ENCODE measurements at places on chromosomes 5 and 9.

DNA sequence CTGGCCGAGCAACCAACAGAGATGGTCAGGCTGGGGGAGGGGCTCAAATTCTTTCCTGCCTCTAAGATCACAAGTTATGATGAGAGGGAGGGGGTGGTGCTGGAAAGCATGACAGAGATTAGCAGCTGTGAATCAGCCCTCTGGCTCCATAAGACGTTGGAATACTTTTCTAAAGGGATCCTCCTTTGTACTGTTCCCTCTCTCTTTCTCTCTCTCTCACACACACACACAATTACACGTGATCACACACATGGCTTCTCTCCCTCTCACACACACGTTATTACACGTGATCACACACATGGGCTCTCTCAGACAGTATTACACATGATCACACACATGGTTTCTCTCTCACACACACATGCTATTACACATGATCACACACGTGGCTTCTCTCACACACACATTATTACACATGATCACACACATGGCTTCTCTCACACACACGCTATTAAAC lies at the start of gene SLC45A2:
TSS of gene SLC45A2 (minus strand) at position 23 of the 454 bp plus-strand sequence. CDS start 110 bp downstream, outside the sequence.
- no peak for DNase-seq
- no peaks in the 10 kb centered on the region for H3K4me1 ChIP-seq
- H3K4me3 ChIP-seq = no peak within 1 kb of the TSS
- H3K27me3 ChIP-seq = no peaks in the 10 kb centered on the region

DNA sequence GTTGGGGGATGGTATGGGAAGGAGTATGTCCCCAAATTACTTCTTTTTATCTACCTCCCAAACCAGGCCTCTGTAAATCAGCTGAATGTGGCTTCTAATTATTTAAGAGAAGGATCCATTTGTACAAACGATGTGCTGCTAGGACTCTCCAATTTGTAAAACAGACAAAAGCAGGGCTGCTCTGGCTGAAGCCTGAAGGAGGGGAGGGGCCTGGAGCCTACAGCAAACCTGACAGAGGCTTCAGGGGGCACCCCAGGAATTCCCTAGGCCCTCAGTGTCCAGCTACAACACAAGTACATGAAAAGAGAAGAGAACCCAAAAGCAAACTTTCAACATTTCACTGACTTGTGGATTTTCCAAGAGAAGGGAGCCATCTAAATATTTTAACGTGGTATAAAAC lies 939.4 kb upstream of the DMAC1 start:
- H3K27me3 ChIP-seq = no peaks in the 10 kb centered on the region
- no peak overlapping the region for H3K27ac ChIP-seq
- no peaks in the 10 kb centered on the region for H3K36me3 ChIP-seq
- no peaks in the 10 kb centered on the region for H3K4me1 ChIP-seq
- H3K4me3 ChIP-seq = no peak overlapping the region
- no peak for DNase-seq

- H3K36me3 ChIP-seq = peaks cover 18% of the 10 kb centered on the region
- H3K4me3 ChIP-seq = no peak overlapping the region
- no peak for DNase-seq
- H3K27ac ChIP-seq = no peak overlapping the region
Measured at GRCh38 chr9:20713172-20713571, 29.1 kb downstream of the FOCAD start.

- no peak for DNase-seq
- H3K4me1 ChIP-seq = no peaks in the 10 kb centered on the region
- peaks cover 5% of the 10 kb centered on the region for H3K27me3 ChIP-seq
- no peaks in the 10 kb centered on the region for H3K36me3 ChIP-seq
- H3K27ac ChIP-seq = no peak overlapping the region
Measured at GRCh38 chr5:115052948-115053347, 116.8 kb downstream of the TRIM36 start.

- peak overlapping the region; percentile 20 for H3K4me3 ChIP-seq
- H3K27me3 ChIP-seq = peaks cover 57% of the 10 kb centered on the region
- peaks cover 8% of the 10 kb centered on the region for H3K4me1 ChIP-seq
- no peak for DNase-seq
Measured at GRCh38 chr9:132125944-132126679, 35.7 kb upstream of the NTNG2 start.

DNA sequence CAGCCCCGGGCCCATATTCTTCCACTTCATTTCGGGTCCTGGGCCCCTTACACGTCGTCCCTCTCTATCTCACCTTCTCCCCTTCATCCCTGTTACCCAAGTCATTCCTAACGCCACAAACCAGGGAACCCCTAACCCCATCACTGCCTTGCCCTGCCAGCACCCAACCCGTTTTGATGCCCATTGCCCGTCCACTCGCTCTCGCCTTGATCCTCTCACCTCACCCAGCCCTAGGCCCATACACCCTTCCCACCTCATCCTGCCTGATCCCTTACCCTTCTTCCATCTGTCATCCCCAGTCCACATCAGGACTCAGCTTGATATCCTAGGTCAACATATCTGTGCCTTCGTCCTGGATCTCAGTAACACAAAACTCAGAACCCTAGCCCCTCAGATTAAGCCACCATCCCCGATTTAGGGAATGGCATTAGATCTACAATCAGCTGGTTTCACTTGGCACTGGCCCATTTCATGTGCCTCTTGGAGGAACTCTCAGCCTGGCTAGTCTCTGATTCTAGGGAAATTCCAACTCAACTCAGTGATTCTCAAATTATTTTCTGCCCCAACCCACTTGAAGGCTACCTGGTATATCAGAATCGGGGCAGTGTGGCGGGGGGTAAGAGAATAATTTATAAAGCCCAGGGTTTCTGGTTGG lies 489 bp downstream of the CHMP5 start:
- DNase-seq = peak; percentile 43
- peaks cover 35% of the 10 kb centered on the region for H3K36me3 ChIP-seq
- peaks cover 36% of the 10 kb centered on the region for H3K4me1 ChIP-seq
- H3K27ac ChIP-seq = peak overlapping the region; percentile 97

DNA sequence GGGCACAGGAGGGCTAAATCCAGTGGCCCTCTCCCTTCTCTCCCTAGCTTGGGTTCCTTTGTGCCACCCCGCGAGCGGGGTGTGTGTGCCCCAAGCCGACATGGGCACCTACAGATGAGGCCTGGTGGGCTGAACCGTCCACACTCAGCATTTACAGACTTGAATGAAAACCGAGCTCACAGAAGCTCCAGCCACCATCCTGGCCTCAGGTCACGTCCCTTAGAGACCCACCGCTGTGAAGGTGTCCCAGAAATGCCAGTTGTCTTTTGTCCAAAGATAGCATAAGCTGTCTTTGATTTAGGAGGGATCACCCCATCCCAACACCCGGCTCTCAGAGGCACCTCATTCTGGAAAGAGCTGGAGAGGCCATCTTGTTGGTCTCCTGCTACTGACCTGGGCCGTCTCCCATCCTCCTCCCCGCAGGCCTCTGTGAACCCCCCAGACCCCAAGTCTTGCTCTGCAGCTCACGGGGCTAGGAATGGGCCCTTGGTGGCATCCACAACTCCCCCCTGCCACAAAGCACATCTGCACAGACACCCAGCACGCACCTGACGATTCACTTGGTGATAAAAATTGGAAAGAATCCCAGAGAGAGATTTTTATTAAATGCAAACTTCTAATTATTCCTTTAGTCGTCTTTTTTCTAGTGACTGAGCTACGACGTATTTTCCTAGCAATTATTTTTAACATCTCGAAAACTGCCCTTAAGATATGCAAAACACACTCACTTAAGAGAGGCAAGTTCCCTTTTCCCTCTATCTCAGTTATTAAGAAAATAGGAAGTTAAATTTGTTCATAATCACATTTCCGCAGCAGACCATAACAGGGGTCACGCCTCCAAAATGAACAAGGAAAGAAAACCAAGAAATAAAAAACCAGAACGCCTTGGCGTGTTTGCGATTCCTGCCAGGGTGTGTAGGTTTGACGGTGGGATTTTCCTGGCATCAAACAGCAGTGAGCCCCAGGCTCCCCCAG lies 80.5 kb upstream of the LMX1B start:
- H3K27me3 ChIP-seq = peaks cover 6% of the 10 kb centered on the region
- H3K4me3 ChIP-seq = no peak overlapping the region
- H3K27ac ChIP-seq = no peak overlapping the region
- no peak for DNase-seq
- H3K4me1 ChIP-seq = no peaks in the 10 kb centered on the region

DNA sequence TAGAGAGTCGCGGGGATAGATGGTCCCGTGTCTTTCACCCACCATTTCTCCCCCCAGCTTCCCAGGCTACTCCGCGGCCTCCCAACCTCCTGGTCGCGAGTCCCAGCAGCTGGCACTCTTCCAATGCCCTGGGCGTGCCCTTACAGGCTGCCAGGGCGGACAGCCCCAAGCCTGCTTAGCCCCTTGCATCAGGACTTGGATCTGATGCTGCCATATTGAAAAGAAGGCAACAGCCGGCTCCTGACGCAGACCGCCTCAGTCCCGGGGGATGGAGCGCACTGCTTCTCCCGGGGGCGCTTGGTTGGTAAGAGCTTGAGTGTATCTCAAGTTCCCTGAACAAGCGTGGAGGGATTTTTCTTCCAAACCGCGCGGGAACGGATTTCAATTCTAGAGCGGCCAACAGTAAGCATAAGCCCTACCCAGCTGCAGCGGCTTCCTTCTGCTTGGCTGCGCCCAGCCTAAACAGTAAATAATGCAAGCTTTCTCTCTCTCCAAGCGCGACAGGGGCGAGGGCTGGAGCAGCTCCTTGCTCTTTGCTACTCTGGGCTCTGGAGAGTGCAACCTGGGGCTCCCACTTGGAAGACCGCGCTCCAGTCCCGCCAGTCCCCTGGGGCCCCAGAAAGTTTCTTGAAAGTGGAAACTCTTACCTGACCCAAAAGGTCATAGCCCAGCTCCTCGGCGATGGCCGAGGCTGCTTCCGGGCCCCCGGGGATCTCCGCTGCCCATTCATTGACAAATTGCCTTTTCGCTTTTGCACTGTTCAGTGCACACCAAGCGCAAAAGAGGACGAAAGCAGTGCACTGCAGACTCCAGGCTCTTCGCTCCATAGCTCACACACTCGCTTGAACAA lies 607 bp downstream of the PCSK1 start:
- DNase-seq = no peak
- no peaks in the 10 kb centered on the region for H3K36me3 ChIP-seq
- H3K4me1 ChIP-seq = peaks cover 5% of the 10 kb centered on the region
- peaks cover 66% of the 10 kb centered on the region for H3K27me3 ChIP-seq
- no peak overlapping the region for H3K4me3 ChIP-seq

DNA sequence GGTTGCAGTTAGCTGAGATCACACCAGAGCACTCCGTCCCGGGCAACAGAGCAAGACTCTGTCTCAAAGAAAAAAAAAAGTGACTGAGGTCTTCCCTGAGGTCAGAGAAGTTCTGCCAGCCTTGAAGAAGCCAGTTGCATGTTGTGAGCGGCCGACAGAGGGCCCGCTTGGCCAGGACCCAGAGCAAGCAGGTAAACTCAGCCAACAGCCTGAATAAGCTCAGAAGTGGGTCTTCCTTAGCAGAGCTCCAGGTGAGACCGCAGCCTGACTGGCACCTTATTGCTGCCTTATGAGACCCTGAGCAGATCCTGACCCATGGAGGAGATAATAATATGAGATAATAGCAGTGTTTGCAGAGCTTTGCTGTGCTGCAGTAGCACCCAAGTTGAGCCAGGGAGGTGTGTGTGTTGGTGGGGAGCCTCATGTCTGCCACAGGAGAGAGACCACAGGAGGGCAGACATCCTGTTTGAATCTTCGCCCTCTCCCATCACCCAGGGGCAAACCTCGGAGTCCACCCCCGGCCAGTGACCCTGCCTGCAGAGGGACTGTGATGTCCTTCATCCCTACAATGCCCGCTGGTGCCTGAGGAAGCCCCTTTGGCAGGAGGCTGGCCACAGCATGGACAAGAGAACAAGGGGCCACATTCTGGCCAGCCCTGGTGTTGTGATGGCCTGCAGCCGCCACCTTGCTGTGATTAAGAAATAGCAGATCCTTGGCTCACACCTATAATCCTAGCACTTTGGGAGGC lies 10.8 kb upstream of the BARX1 start:
- DNase-seq = no peak
- peaks cover 27% of the 10 kb centered on the region for H3K27me3 ChIP-seq
- no peaks in the 10 kb centered on the region for H3K36me3 ChIP-seq
- no peak overlapping the region for H3K4me3 ChIP-seq
- peaks cover 17% of the 10 kb centered on the region for H3K4me1 ChIP-seq
- H3K27ac ChIP-seq = no peak overlapping the region

GRCh38 chr9:122991370-122991830 lies 42.1 kb upstream of the GPR21 start:
- no peaks in the 10 kb centered on the region for H3K4me1 ChIP-seq
- no peaks in the 10 kb centered on the region for H3K36me3 ChIP-seq
- H3K4me3 ChIP-seq = no peak overlapping the region
- no peak overlapping the region for H3K27ac ChIP-seq
- no peak for DNase-seq
- H3K27me3 ChIP-seq = no peaks in the 10 kb centered on the region

- no peaks in the 10 kb centered on the region for H3K36me3 ChIP-seq
- no peak overlapping the region for H3K4me3 ChIP-seq
- H3K27me3 ChIP-seq = no peaks in the 10 kb centered on the region
- DNase-seq = no peak
- no peaks in the 10 kb centered on the region for H3K4me1 ChIP-seq
Measured at GRCh38 chr9:80070071-80070742, 498.4 kb downstream of the TLE4 start.

DNA sequence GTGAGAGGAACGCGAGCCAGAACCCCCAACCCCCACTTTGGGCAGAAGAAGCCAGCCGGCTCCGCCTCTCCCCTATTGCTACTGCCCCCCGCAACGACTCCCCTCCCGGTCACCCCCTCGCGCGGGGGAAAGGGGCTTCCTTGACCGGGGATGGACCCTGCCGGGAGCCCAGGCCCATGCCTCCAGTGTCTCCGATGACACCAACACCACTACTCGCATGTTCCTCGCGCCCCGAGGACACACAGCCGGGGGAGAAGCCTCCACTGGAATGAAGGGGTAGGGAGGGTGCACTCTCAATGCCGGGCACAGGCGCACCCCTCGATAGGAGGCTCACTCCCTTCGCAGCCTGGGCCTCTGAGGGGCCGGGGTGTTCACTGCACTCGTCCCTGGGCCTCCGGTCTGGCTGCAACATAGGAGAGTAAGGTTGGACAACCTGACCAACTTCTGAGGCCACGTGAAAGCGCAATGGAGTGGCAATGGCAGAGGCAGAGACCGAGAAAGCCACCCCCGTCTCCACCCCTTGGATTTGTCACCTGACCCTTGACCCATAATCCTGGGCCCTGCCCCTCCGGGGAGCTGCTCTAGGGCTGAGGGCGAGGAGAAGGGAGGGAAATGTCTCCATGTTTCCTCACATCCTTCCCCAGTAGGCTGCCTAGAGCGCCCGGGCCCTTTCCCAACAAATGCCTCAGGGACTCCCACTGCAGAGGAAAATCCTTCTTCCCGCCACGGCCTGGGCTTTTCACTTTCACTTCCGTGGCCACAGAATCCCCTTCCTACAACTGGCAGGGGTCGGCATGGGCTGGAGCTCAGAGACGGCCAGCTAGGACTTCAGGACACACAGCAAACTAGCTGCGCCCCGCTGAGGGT lies 1.1 kb upstream of the CNTFR start:
- H3K36me3 ChIP-seq = no peaks in the 10 kb centered on the region
- DNase-seq = peak; percentile 45
- H3K4me3 ChIP-seq = peak overlapping the region; percentile 66
- H3K27ac ChIP-seq = no peak overlapping the region

GRCh38 chr5:92332039-92332438 lies 948.9 kb upstream of the ARRDC3 start:
- DNase-seq = no peak
- H3K4me3 ChIP-seq = no peak overlapping the region
- no peak overlapping the region for H3K27ac ChIP-seq

Data from activated naive CD8-positive, alpha-beta T cell treated with anti-CD3 and anti-CD28 coated beads, Interleukin-2, amount 10 ng/mL, durations not matched to agents 7 days and 5 days (primary cell).